H9 (cell line): ENCODE measurements at places on chromosomes 4 and X.

- H3K36me3 ChIP-seq, result peaks cover 3% of the 10 kb centered on the region; the same call in 1 of the 3 replicates
- no peaks in the 10 kb centered on the region for H3K27me3 ChIP-seq
- H3K4me1 ChIP-seq, result no peaks in the 10 kb centered on the region
Measured at GRCh38 chrX:50099331-50099730, 101.5 kb downstream of the AKAP4 start.

DNA sequence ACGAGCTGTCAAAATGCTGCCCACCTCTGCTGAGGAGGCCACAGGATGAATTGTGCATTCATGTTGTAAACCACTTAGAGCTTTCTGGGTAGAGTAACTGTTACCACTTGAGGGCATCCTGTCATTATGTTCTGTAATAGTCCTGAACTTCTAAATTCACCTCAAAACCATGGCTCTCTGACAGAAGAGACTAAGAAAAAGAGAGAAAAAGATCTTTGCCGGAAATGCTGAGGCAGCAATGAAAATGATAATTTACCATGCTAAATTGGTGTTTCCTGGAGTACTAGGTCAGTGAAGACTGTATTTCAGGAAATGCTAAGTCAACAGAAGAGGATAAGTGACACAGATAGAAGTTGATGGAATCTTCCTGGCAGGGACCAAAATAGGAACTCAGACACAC lies 942.3 kb upstream of the SLIT2 start:
- H3K27ac ChIP-seq, result no peak overlapping the region
- no peak overlapping the region for H3K4me3 ChIP-seq
- H3K27me3 ChIP-seq, result no peaks in the 10 kb centered on the region
- H3K4me1 ChIP-seq, result no peaks in the 10 kb centered on the region

DNA sequence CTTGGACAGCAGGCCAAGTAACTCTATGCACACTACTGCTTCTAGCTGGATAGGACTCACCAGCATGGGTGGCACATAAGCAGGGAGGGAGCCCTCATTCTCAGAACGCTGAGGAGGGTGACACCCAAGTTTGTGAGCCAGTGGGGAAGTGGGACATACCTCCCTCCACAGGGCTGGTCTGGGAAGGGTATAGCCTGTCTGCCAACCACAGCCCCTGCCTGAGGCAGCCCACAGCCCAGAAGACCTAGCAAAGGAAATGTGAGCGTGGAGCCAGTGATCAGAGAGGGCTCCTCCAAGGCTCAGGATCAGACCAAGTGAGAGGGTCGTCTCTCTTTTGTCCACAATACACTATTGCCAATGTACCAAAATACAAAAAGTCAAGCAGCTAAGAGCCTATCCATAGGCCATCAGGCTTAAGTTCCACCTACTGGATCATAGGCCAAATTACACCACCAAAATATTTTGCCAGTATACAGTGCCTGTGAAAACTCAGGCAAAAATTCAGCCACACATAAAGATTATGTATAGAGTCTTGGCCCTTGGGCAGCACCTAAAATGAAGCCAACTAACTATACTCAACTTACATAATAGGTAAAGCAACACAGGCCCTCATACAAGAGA lies 1203.1 kb downstream of the PCDH18 start:
- H3K36me3 ChIP-seq, result no peaks in the 10 kb centered on the region
- no peaks in the 10 kb centered on the region for H3K27me3 ChIP-seq
- H3K4me3 ChIP-seq, result no peak overlapping the region

- DNase-seq, result no peak
- H3K27me3 ChIP-seq, result no peaks in the 10 kb centered on the region
- H3K4me1 ChIP-seq, result no peaks in the 10 kb centered on the region
- H3K27ac ChIP-seq, result no peak overlapping the region
- H3K4me3 ChIP-seq, result no peak overlapping the region
Measured at GRCh38 chr4:105102016-105102415, 44.7 kb upstream of the TET2 start.

- no peaks in the 10 kb centered on the region for H3K27me3 ChIP-seq
- H3K4me3 ChIP-seq, result no peak overlapping the region
- no peaks in the 10 kb centered on the region for H3K36me3 ChIP-seq
- peaks cover 2% of the 10 kb centered on the region; the same call in 1 of the 2 replicates for H3K4me1 ChIP-seq
- no peak for DNase-seq
- H3K27ac ChIP-seq, result no peak overlapping the region
Measured at GRCh38 chr4:179196511-179196910, 1754.3 kb upstream of the AGA start.
